ENCODE measurements at places on chromosomes 5 and 9. TPM values are rescaled to one million over a fixed set of nuclear protein-coding genes. Genes with fewer than 3 reads are reported as not detected.

- DNase-seq: no peak
Measured at GRCh38 chr5:59300930-59301329, 592.6 kb downstream of the PDE4D start.

DNA sequence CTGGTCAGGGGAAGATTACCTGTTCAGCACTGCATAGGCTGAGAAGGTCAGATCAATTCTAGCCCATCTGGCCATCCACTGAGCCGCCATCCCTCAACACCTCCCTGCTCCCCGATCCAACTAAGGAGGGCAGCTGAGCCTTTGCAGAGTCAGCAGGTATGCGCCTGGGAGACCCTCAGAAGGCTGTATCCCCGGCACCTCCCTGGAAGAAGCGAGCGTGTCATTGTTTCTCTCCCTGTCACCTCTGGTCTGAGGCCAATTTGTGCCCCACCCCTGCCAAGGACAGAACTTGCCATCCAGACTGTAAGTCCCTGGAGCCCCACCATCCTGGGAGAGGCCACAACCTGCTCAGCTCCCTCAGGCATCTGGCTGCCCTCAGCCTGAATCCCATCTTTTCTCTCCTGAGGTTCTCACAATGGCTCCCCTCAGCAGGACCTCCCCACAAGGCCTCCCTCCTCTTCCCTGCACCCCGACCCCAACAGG, 2.6 kb downstream of the CLTB start:
- no peak for DNase-seq

DNA sequence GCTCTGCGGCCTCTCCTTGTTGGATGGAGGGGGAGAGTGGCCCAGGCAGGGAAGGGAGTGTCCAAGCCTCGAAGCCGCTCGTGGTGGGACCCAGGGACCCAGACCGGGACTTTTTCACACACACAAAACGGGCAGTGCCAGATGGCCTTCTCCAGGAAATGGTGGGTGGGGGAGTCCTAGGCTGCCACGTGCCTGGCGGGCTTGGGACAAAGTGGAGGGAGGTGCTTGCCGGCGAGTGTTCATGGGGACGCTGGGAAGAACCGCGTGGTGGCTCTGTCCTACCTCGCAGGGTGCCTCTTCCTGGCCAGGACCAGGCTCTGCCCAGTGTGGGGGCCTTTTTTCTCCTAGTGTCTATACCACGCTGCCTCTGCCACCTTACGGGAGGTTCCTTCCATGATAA, 155.0 kb upstream of the COL5A1 start:
- DNase-seq: no peak

DNA sequence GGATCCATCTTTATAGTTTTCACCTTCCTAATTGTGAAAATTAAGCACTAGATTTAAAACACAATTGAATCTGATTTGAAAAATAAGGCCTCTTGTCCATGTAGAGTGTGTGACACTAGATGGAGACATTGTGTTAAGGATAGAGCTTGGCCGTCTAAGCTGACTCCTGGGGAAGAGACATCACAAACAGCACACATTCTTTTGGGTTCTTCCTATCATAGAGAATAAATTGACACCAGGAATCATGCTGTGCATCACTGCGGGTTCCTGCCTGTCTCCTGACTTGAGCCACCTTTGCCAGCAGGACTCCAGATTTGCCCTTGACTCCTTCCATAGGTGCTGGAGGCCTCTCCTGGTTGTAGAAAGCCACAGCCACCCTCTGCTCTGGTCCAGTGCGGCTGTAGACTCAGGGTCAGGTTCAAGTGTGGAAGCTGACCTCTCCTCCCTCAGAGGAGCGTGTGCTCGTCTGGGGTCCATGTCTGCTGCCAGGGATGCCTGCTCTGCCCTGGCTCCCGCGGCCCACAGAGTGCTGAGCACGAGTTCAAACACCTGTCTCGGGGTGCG, 11.2 kb downstream of the ROPN1L start:
- DNase-seq: peak; percentile 77

Gene SCGB3A2
- total RNA-seq: not detected

Gene PCDHB2
- total RNA-seq: 4.0 TPM

Gene MYMK
- not detected for total RNA-seq

Measured in PC-9 (cell line).